ENCODE measurements at places on chromosomes 5 and 9.

GRCh38 chr9:120642129-120642770 is 62.3 kb upstream of the CDK5RAP2 start:
- no peak for DNase-seq

DNA sequence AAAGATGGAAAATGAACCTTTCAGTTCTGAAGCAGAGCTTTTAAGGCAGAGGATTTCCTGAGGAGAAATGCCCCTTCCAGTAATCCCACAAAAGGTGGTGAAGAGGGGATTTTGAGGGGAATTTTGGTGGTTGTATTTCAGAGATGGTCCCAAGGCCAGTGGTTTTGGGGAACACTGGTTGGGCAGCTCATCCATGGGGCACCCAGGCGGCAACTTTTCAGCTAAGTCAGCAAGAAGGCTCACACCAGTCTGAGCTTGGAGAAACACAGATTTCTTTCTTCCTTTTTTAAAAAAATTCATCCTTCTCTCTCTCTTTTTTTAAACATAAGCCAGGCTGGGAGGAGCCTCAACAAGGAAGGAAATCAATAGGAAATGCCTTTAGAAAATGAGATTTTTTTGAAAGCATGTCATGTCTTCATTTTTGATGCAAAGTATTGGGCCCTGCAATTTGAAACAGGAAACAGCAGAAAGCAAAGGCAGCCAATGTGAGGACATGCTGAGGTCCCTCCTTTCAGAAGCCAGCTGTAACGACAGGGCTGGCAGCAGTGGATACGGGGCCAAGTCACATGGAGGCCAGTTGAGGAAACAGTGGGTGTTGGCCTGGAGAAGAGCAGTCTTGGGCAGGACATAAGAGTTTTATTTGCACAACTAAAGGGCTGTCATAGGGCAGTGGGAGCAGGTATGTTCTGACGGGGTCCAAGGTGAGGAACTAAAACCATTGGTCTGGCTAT is 155.3 kb upstream of the KLF4 start:
- no peak for DNase-seq

GRCh38 chr9:128899566-128900322 is 17.8 kb downstream of the LRRC8A start:
- DNase-seq, result no peak

GRCh38 chr9:94630833-94631232 is 8.5 kb downstream of the FBP1 start:
- no peak for DNase-seq

- DNase-seq, result peak; percentile 43
Observed at GRCh38 chr9:124590889-124591641, 83.9 kb upstream of the NR5A1 start.

Data from NCI-H1092 treated with DMSO at 0.1 percent for 48 hours (cell line).